ENCODE measurements at places on chromosomes 11 and 22.

DNA sequence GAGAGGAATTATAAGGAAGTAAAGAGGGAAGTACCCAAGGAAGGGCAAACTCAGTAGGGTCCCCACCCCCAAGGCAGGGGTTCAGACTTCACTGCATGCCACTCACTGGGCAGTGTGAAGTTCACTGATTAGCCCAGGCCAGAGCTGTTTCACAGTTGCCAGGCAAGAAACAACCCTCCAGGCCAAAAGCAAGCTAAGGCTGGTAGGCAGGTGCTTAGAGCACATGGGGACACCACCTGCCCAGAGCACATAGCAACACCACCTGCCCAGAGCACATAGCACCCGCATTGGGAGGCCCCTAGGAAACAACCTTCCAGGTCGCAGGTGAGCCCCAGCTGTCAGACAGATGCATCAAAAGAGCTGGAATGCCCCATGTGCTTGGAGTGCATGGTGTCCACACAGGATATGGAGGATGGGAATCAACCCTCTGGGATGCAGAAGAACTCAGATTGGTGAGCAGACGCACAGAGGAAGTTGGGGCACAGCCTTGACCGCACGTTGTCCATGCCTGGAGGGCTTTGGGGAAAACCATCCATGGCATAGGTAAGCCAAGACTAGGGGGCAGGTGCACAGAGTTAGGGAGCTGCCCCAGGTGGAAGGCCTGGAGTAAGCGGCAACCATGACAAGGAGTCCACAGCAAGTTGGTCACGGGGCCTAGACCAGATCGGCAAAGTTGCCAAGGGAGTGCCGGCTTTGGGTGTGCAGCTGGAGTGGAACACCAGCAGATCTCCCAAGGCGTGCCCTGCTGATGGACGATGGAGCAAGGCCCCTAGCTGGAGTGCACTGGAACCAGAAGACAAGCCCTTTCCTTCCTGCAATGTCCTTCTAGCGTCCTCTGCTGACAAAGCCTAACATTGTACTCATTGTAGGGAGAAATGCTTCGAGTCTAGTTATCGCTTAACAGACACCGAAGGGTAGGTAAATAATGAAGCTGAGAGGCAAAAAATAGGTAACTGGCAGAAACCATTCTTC is 7.8 kb upstream of the TMEM216 start:
- DNase-seq: peak; percentile 55

DNA sequence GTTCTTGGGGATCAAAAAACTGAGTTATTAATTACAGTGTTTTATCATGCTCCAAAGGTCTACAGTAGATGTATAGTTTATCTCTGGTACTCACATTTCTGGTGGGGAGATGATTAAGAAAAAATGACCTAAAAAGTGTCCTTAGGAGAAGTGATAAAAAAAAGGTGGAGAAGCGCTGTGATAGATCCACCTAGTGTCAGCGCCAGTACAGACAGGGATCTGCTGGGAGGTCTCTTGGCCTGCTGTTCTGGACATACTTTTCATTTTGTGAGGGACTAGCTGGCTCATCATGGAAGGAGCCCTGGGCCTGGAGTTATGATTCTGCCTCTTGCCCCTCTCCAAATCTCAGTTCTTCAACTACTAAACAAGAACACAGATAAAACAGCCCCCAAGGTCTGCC is 2.9 kb downstream of the ELF5 start:
- DNase-seq: no peak

GRCh38 chr11:128694618-128695481 is 978 bp downstream of the FLI1 start:
- DNase-seq: no peak

DNA sequence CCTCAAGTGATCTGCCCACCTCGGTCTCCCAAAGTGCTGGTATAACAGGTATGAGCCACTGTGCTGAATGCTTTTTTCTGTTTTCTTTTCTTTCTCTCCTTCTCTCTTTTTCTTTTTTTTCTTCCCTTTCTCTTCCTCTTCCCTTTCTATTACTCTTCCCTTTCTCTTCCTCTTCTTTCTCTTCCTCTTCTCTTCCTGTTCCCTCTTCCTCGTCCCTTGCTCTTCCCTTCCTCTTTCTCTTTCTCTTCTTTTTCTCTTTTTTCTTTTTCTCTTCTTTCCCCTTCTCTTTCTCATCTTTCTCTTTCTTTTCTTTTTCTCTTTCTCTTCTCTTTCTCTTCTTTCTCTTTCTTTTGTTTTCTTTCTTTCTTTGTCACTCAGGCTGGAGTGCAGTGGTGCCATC is 1.2 kb downstream of the OOSP1 start:
- no peak for DNase-seq

DNA sequence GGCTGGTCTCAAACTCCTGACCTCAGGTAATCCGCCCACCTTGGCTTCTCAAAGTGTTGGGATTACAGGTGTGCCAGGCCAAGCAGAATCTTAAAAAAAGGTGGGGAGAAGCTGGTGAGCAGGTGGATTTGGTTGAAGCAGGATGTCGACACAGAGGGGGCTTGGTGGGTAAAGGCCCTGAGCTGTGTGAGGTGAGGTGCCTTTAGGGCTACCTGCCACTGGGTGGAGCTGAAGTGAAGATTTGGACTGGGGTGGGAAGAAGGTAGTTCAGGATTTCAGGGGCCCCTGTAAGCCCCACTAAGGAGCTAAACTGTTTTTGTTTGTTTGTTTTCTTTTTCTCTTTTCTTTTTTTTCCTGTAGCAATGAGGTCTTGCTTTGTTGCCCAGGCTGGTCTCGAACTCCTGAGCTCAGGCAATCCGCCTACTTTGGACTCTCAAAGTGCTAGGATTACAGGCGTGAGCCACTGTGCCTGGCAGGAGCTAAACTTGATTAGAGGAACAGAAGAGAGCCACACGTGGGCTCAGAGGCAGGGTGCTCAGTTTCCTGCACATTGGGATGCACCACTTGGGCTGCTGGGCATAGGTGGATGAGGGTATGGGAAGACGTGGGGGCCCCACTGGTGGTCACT is 6.0 kb downstream of the P2RX6 start:
- DNase-seq: no peak

- DNase-seq: peak; percentile 43
Observed at GRCh38 chr22:30523646-30524489, 18.4 kb upstream of the SEC14L4 start.

GRCh38 chr11:127598476-127598875 is 597.9 kb upstream of the KIRREL3 start:
- no peak for DNase-seq

GRCh38 chr22:19045094-19045493 is 77.1 kb downstream of the DGCR2 start:
- DNase-seq: no peak

GRCh38 chr11:85752890-85753581 is 57.9 kb downstream of the SYTL2 start:
- no peak for DNase-seq

DNA sequence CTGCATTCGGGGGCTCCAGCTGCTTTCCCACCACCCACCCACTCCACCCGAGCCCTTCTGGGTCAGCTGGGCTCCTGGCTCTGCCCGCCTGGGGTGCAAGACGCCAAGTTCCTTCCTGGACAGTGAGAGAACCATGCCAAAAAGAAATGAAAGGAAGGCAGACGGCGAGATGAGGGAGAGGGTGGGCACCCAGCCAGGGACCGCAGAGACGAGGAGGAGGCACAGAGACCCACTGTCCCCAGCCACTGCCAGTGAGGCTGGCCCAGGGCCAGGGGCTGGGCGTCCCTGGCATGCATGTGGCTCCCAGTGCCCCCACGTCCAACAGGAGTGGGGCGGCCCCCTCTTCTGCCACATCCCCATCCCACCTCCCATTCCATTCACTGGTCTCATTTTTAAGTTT is 10.8 kb upstream of the CD81 start:
- DNase-seq: no peak

DNA sequence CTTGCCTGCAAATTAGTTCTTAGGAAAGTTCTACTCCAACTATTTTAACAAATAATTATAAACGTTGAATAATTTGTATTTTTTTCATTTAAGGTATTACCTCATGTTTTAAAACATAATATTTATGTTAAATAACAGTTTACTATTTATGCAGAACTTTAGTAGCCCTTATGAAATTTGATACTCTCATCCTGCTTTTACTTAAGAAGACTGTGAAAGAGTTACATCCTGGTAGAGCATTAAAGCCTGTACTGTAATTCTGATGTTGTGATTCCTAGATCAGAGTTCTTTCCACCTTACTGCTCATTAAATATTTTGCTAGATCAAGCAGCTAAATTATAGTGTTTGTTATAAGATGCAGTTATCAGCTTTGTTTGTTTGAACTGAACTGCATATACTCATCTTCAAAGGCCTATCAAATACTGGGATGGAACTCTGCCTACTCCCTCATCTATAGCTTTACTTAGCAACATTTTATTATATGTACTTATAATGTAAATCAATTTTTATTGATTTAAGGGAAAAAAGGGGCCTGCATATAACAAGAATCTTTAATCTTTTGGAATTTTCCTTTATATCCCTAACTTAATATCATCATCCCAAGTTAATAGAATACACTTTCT is 304.2 kb downstream of the DYNC2H1 start:
- no peak for DNase-seq

DNA sequence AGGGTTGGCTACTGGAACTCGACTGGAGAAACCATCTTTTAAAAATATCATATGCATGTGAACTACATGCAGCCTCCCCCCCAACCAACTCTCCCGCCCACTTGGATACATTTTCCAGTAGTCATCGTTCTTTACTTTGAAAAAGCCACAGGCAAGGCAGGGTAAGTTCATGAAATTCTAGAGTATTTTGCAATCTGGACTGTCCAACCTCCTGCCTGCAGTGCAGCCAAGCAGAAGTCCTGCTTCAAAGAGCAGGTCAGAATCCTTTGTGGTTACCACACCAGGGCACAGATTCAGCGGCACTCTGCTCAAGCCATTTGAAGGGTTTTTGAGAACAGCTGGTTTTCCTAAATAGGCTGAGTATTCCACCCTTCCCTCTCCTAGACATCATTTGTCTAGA is 12.1 kb downstream of the ELF5 start:
- DNase-seq: peak; percentile 96

- no peak for DNase-seq
Observed at GRCh38 chr11:133830931-133831907, 14.1 kb downstream of the SPATA19 start.

DNA sequence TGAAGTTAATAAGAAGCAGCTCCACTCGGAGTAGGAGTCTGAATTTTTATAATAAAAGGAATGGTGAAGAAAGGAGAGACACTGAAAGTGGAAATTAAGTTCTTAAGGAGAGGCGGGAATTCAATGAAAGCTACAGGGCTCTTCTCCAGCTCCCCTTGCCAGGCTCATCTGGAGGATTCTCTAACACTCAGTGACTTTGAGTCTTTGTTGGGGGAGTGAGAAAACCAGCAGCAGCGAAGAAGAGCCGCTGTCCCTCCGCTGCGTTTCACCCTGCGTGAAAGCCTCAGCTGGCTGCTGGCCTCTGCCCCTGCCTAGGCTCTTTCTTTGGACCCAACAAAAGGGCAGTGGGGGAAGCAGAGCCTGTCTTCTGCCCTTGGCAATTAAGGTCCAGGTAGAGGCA is 113.0 kb downstream of the NTM start:
- DNase-seq: no peak

- DNase-seq: no peak
Observed at GRCh38 chr11:75000975-75001354, 12.2 kb downstream of the NEU3 start.

- no peak for DNase-seq
Observed at GRCh38 chr11:20363149-20363499, 390 bp upstream of the HTATIP2 start.

DNA sequence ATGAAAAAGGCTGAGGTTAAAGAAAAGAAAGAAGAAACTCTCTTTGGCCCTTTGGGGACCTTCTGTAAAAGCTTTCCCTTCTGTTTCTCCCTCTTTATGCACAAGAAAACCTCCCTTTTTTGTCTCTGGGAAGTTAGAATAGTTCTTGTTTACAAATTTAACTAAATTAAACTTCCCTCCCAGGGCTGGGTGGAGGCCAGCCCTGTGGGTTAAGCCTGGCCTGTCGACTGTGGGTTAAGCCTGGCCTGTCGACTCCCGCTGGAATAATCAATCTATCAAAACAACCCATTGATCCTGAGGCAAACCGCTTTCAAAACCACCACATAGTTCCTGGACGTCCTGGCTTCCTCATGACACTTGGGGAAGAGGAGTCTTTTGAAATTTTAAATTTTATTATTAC is 1.2 kb upstream of the DRG1 start:
- no peak for DNase-seq

DNA sequence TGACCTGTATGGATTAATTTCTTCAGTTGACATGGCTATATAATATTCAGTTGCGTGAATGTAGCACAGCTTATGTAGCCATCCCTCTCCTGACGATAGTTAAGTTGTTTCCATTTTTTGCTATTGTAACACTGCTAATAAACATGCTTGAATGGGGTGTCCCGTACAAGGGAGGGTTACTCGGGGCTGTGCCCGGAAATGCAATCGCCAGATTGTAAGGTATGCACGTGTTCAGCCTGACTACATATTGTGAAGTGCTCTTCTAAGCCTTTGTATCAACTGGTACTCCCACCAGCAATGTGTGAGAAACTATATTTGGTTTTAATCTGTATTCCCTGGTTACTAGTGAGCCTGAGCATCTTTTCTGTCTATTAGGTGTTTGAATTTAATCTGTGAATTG is 16.1 kb downstream of the ST3GAL4 start:
- DNase-seq: no peak

GRCh38 chr11:36093548-36093947 is 149.7 kb downstream of the LDLRAD3 start:
- DNase-seq: no peak

DNA sequence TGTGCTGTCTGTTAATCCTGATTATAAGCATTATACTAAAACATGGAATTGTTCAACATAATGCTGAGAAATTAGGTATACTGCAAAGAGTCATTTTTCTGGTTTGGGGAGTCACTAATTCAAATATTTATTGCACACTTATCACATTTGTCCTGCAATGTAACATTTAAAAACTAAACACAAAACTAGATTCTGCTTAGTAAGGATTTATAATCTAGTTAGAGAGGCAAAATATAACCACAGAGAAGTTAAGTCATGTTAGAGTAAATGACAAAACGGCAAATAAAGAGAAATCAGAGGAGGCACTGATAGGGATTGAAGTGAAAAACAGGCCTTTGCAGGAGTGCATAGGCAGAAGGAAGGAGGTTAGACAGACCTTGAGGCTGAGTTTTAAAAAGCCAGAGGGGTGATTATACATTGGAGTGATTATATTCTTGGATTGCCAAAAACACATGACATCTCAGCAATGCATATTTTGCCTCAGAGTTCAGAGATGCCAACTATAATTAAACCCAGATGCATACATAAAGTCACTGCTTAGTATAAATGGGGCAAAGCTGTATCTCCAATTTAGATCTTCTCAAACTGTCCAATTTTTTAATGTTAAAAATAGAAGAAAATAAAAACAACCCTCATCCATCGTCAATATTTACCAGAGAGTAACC is 49.7 kb downstream of the CCDC34 start:
- no peak for DNase-seq

- no peak for DNase-seq
Observed at GRCh38 chr22:46287873-46288751, 8.6 kb upstream of the GTSE1 start.

GRCh38 chr11:11420899-11421285 is 67.8 kb upstream of the CSNK2A3 start:
- DNase-seq: no peak

DNA sequence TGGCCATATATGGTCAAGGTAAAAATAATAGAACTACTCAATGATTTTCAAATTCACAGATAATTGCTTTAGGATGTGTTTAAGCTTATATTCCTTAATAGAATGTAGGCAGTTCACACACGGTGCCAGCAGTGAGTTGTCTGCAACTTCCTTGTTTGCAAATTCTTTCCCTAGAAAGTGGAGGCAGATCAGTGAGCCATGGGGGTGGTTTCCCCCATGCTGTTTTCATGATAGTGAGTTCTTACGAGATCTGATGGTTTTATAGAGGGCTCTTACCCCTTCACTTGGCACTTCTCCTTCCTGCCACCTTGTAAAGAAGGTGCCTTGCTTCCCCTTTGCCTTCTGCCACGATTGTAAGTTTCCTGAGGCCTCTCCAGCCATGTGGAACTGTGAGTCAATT is 111.8 kb upstream of the LMO1 start:
- DNase-seq: no peak

Measured in amniotic epithelial cell (primary cell).